T-helper 22 cell (primary cell): ENCODE measurements at places on chromosomes 13 and 19.
A peak's percentile ranks its signal among the peaks of the same experiment; 100 is the strongest.

DNA sequence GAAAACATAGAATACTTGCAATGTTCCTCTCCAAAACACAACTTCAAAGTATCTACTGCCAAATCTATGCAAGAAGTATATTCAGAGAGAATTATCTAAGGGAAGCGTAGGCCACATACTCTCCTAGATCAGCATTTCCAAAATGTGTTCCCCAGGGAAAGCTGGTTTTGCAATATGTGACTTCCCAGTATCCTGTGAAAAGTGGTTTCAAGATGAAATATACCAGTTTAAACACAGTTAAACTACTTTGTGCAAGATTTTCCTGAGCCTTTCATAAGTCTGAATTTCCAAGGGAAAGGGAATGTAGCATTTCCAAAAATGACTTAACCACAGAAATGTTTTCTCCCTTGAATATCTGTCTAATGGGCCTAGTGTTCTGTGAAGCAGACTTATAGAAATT, 7.6 kb downstream of the STARD13 start:
- no peak for DNase-seq

- no peak for DNase-seq
Measured at GRCh38 chr19:4971424-4971793, 2.5 kb downstream of the KDM4B start.

- no peak for DNase-seq
Measured at GRCh38 chr19:6596621-6597020, 5.7 kb upstream of the CD70 start.

DNA sequence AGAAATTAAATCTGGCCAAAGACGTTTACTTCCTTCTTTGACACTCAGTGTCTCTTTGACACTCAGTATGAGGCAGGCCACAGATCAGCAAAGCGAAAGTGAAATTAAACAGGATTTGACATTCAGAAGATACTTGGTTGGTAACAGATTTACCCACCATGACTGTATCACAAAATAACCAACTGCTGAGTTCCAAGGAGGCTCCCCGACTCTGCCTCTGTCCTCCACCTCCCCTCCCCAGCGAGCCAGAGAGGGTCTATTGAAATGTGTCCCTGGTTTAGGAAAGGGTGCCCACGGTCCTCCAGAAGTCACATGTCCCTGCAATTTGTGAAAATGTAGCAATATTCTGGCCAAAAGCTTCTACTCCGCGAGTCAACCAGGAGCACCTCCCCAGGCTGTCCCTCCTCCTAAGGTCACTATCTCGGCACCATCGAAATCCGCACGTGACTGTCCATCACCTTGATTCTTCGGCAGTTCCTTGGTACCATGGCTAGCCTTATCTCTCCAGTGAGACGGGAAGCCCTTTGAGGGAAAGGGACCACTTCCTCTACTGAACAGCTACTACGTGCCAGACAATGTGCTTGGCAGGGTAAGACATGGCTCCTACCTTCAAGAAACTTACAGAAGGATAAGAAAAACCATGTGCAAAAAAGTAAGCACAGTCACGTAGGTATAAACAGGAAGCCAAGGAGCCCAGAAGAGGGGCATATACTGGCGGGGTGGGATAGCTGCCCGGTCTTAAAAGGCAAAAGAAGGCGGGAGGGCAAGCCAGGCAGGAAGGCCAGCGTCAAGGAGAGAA, 1.5 kb downstream of the N4BP2L1 start:
- DNase-seq = no peak

GRCh38 chr19:57708641-57709361, at the start of gene ZNF154:
Gene ZNF154 (minus strand): TSS chr19:57709204. CDS start chr19:57708971, 233 bp downstream.
- no peak for DNase-seq

DNA sequence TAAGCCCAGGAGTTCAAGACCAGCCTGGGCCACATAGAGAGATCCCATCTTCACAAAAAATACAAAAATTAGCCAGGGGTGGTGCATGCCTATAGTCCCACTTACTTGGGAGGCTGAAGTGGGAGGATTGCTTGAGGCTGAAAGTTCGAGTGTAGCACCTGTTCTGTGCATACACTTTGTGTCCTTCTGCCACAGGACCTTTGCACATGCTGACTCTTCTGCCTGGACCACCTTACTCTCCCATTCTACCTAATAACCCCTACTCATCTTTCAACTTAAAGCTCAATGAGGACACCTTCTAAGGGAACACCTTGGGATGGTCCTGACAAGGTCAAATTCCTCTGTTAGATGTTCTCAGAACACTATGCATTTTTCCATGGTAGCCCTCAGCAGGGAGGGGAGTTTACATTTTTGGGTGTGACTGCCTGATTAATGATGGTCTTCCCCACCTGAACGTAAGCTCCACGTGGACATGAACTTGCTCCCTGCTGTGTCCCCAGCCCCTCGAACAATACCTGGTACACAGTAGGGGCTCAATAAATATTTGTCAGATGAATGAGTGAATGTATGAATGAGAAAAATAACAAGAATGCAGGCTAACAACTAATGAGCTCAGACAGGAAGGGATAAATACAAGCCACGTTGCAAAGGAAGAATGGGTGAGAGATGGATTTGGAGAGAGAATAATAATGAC, 11.2 kb upstream of the IZUMO2 start:
- no peak for DNase-seq

DNA sequence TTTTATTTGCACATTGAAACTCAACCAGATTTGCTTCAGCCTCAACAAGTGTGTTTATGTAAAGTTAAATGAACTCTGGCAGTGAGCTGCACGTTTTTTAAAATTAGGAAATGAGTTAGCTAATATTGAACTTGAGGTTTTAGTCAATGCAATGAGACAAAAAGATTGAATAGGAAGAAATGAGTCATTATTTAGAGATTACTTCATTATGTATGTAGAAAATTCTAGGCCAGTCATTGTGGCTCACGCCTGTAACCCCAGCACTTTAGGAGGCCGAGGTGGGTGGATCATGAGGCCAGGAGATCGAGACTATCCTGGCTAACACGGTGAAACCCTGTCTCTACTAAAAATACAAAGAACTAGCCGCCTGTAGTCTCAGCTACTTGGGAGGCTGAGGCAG, 22.8 kb upstream of the CD70 start:
- no peak for DNase-seq

DNA sequence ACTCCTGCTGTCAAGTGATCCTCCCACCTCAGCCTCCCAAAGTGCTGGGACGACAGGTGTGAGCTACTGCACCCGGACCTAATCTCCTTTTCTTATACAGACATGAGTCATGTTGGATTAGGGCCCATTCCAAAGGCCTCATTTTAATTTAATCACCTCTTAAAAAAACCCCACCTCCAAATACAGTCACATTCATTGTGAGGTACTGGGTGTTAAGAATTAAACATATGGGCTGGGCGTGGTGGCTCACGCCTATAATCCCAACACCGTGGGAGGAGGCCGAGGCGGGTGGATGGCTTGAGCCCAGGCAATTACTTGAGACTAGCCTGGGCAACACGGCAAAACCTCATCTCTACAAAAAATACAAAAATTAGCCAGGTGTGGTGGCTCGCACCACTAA, 46.6 kb downstream of the PIN1 start:
- DNase-seq = no peak

DNA sequence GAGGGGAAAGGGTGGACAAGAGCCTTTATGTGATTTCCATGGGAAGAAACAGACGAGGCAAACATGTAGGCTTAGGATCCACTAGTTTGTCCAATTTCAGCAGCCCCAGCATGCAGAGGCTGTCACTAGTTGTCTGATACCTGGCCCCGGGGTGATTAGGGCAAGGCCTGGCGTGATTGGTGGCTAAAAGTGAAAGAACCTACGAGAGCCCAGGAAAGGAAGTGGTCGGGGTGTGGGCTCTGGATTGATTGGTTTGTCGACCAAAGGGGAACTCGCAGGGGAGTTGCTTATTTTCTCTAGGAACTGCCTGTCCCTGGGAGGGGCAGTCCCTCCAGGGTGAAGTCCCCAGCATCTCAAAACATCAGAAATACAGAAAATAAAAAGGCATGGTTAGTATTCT, 64.2 kb upstream of the UQCRFS1 start:
- DNase-seq = peak; percentile 4

DNA sequence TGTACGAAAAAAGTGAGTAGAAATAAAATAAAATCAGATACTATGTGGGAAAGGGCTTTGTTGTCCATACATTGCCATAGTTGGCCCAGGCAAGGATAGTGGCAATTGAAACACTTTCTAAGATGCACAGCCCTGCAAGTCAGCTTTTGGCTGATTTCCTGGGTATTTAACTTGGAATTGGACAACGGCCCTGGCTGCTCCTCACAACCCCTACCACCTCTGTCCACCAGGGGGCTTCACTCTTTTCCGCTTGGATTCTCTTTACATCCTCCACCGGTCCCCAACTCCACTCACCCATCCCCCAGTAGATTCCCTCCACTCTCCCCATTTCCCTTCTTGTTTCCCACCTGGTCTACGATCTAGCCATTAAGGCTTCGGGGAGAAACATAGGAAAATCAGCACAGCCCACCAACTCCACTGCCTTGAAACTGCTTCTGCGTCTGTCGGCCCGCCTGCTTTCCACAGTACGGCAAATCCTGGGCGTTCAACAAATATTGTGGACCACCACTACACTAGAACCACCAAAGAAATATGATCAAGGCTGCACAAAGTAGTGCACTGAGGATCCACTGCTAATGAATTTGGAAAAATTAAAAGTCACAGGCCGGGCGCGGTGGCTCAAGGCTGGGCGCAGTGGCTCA, 48.6 kb upstream of the GTF3A start:
- no peak for DNase-seq

GRCh38 chr13:49042476-49042875, 66.8 kb downstream of the FNDC3A start:
- DNase-seq = no peak

GRCh38 chr19:29941828-29942403, at the start of gene URI1:
Gene URI1 (plus strand): TSS chr19:29942239. CDS start chr19:29942548, 309 bp downstream.
- peak; percentile 80 for DNase-seq

DNA sequence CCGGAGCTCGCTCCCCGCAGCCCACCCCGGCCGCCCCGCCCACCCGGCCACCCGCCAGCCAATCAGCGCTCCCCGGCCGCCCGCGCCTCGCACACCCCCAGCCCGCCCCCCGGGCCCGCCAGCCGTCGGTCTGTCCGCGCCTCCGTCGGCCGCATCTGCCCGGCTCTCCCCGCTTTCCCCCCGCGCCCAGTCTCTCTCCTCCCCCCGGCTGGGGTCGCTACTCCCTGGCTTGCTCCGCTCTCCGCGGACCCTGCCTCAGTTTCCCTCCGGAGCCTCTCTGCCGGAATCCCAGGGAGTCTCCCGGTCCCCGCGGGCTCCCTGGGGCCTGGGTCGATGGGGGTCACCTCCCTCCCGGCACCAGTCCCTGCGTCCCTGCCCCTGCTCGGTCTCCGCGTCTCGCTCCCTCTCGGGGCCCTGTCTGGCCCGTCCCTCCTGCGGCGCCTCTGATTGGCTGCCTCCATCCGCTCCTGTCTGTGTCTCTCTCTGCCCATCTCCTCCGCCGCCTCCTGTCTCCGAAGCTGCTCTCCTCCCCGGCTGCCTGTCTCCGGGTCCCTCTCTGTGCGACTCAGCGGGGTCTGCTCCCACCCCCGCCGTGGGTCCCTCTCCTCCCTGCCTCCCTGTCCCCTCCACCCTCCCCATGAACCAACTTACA, 484 bp downstream of the IL11 start:
- no peak for DNase-seq

- DNase-seq = no peak
Measured at GRCh38 chr19:46478356-46478986, 7.1 kb upstream of the PNMA8A start.

DNA sequence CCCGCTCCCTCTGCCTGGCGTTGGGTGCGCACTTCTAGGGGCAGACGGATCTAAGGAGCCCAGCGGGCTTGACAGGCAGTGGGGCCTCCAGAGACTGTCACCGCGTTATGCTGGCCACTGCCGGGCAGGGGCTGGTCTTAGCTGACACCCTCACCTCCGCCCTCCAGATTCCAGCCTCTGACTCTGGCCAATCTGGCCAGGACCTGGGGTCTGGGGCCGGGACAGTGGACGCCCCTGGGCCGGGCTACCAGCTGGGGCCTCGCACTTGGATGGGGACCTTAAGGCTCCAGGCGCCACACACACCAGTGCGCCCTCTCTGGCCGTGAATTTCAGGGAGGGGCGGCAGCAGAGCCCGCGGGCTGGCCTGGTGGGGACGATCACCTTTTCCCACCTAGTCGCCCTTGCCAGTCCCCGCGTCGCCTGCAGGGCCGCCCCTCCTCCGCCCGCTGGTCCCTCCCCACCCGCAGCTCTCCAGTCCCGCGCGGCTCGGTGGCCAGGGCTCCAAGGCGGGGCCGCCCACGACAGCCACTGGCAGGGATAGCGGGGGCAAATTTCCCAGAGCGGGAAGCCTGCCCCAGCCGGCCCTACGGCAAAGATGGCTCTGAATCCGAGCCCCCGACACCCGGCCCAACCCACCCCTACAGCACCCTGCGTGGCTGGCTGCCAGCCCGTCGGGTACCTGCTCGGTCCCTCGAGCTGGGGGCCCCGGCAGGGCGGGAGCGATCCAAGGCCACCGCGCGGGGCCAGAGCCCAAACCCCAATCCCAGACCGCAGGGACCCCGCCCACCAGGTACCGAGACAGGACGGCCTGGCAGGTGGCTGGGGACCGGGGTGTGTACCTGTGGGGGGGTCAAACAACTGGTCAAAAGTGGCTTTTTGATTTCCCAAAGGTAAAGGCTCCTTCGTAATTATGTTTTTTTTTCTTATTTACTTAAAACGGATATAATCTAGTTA, 6.1 kb upstream of the ZNF98 start:
- DNase-seq = no peak

DNA sequence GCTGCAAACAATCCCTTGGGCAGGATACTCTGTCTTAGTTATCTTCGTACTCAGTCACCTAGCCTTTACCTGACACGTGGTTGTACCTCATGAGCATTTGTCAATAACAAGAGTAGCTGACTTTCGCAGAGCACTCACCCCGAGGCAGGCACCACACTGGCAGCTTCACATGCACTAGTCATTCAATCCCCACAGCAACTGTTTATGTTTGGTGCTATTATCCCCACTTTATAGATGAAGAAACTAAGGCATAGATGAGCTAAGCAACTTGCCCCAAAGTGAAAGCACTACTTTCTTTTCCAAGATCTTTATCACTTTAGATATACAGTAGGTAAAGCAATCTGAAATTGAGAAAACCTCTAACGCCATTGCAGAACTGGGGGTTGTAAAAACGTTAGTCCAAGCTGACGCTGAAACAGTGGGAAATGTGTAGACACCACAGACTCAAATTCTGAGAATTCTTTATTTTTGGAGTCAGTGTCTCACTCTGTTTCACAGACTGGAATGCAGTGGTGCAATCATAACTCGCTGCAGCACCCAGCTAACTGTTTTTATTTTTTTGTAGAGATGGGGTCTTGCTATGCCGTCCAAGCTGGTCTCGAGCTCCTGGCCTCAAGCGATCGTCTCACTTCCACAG, 446.0 kb downstream of the FOXO1 start:
- no peak for DNase-seq

DNA sequence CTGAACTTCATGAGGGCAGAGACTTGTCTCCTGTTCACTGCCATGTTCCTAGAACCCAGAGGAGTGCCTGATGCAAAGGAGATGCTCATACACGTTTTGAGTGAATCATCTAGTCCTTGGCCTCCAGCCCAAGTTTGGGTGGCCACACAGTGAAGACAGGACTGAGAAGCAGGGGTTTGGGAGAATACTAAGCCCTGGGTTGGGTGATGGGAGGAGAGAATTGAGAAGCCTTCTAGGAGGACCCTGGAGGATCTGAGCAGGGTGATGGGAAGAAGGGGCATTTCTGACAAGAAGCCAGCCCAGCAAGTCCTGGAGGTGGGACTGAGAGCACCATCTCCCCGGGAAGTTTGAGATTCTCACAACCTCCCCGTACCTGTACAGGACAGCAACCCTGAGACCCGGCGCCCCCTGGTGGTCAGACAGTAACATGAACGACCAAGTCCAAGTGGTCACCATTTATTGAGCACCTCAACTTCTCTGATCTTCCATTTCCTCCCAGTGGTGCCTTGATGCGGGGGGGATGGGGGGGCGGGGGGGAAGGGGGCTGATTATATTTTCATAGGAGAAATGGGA, 11.0 kb downstream of the CTU1 start:
- DNase-seq = peak; percentile 21

GRCh38 chr19:28426730-28427225, 786.2 kb downstream of the UQCRFS1 start:
- no peak for DNase-seq
